ENCODE measurements at places on chromosomes 13 and 19.

GRCh38 chr13:31355001-31355400, 155.2 kb downstream of the B3GLCT start:
- no peaks in the 10 kb centered on the region for H3K4me1 ChIP-seq
- H3K27me3 ChIP-seq: no peaks in the 10 kb centered on the region
- no peak for DNase-seq
- H3K36me3 ChIP-seq: no peaks in the 10 kb centered on the region

DNA sequence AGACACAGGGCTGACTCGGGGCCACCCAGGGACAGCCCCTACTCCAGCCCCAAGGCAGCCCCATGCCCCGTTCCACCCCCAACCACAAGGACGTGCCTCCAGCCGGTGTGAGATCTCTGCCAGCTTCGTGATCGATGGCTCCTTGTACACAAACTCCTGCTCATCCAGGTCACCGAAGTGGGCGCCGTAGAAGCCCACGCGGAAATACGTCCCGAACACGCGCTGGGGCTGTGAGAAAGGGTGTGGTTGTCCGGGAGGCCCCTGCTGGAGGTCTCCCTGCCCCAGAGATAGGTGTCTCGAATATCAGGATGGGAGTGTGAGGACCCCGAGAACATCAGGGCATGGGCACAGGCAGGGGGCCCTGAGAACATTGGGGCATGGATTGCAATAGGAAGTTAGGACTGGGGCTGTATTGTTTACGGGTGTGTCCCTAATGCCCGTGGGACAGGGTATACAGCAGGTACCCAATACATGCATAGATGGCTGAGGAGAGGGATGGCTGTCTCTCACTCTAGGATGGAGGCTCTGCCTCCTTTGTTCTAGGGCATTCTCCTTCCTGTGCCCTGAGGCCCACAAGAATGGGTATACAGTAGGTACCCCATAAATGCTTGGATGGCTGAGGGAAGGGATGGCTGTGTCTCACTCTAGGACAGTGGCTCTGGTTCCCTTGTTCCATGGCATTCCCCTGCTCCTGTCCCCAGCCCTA, 5.3 kb upstream of the KANK2 start:
- peak overlapping the region; percentile 93 for H3K27ac ChIP-seq

DNA sequence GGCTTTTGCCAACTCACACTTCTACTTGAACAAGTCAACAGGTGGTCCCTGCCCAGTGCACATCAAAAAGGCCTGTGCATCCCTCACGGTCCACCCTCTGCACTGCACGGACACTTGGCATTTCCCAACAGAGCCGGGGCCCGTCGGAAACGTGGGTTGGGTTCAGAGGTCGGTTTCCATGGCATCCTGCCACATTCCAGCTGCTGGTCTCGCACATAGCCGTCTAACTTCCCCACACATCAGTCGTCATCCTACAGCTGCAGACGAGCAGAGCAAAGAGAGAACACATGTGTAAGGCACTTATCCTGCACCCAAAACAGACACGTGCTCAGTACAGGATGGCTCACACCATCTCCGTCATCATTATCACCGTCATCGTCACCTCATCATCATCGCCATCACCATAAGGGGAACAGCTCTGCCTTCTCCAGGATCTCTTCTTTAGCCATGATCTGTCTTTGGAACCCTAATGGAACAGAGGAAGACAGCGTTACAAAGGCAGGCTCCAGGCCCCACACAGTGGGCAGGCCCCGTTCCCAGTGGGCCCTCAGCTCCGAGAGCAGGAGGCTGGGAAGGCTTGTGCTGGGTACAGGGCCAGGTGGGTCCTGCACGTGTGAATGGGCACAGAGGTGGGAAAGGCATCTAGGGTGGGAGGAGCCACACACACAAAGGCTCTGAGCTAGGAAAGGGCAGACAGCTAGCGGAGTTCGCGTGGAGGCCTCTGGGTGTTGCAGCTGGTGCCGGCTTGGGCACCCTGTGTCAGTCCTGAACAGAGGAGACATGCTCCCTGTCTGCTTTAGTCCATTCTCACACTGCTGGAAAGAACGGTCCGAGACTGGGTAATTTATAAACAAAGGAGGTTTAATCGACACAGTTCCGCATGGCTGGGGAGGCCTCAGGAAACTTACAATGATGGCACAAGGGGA, 170.8 kb upstream of the SOX1 start:
- H3K36me3 ChIP-seq: no peaks in the 10 kb centered on the region
- H3K27ac ChIP-seq: no peak overlapping the region

- H3K27me3 ChIP-seq: no peaks in the 10 kb centered on the region
- H3K27ac ChIP-seq: no peak overlapping the region
- no peak overlapping the region for H3K4me3 ChIP-seq
- no peaks in the 10 kb centered on the region for H3K4me1 ChIP-seq
These were observed 279.5 kb upstream of the PCDH20 start for GRCh38 chr13:61695147-61695546.

DNA sequence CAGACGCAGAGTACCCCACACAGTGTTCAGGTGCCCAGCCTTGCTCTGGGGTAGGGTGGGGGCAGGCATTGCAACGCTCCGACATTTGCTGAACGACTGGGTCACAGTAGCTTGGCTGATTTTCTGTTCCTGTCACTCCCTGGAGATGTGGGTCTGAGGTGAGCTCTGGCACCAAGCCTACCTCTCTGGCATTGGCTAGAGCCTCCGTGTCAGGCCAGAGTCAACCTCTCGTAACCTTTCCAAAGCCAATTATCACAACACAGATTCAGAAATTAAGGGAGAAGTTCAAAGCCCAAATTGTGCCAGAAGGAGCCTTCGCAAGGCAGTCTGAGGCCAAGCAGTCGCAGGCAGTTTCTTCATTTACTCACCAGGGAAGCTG, 117.2 kb downstream of the IRS2 start:
- no peaks in the 10 kb centered on the region for H3K36me3 ChIP-seq
- DNase-seq: no peak
- H3K27me3 ChIP-seq: no peaks in the 10 kb centered on the region
- H3K4me3 ChIP-seq: no peak overlapping the region

DNA sequence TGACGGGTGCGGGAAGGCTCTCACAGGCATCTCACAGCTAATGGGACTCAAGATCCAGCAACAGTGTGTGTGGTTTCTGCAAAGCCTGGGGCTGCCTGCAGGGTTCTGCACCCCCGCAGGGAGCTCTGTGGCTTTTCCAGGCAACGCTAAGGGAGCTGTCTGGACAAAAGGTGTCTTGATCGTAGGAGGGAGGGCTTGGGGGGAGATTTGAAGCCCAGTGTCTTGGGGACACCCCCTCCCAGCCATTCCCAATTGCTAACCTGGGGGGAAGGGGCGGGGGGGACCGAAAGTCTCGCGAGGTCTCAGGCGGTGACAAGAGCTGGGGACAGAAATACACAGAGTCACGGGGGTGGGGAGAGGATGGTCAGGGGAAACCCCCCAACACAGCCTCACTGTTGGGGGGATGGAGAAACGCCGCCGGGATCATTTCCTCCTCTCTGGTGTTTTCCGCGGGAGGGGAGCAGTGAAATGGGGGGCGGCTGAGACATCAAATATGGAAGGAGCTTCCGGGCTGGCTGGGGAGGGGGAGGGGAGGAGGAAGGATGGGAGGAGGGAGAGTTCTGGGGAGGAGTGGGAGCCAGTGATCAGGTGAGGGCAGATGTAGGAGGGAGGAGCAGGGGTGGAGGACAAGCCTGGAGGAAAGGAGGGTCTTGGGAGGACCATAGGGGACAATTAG, 13.3 kb downstream of the KCNC3 start:
- H3K27me3 ChIP-seq: no peaks in the 10 kb centered on the region
- DNase-seq: no peak
- no peak overlapping the region for H3K27ac ChIP-seq
- no peaks in the 10 kb centered on the region for H3K36me3 ChIP-seq
- no peak overlapping the region for H3K4me3 ChIP-seq

GRCh38 chr13:44540761-44541434, 35.2 kb downstream of the TSC22D1 start:
- H3K27me3 ChIP-seq: no peaks in the 10 kb centered on the region
- no peaks in the 10 kb centered on the region for H3K4me1 ChIP-seq
- no peak for DNase-seq
- no peak overlapping the region for H3K27ac ChIP-seq

DNA sequence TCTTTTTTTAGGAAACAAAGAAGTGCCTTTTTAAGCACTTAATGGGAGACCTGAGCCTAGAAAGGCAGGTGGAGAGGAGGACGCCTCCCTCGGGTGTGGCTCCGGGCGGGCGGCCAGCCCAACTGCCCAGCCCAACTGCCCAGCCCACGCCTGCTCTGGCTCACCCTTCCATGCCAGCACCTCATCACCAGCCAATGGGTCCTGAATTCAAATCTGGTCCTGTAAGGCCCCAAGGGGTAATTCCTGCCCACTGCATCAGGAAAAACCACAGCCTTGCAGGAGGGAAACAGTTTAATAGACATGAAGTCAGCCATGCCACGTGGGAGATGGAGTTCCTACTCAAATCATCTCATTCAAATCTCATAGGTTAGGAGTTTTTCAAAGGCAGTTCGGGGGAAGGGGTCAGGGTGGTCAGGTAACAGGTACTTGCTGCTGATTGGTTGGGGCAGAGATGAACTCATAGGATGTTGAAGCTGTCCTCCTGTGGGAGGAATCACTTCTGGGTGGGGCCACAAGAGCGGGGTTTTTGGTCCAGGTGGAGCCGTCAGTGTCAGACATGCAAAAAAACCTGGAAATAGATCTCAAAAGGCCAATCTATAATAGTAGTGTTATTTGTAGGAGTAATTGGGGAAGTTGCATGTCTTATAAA, 64.9 kb downstream of the HSPH1 start:
- DNase-seq: no peak
- no peaks in the 10 kb centered on the region for H3K27me3 ChIP-seq
- H3K36me3 ChIP-seq: no peaks in the 10 kb centered on the region
- H3K4me3 ChIP-seq: no peak overlapping the region
- H3K4me1 ChIP-seq: no peaks in the 10 kb centered on the region
- no peak overlapping the region for H3K27ac ChIP-seq

GRCh38 chr13:58254943-58255342, 623.4 kb downstream of the PCDH17 start:
- no peaks in the 10 kb centered on the region for H3K4me1 ChIP-seq
- no peak overlapping the region for H3K27ac ChIP-seq
- H3K36me3 ChIP-seq: no peaks in the 10 kb centered on the region
- H3K4me3 ChIP-seq: no peak overlapping the region
- H3K27me3 ChIP-seq: no peaks in the 10 kb centered on the region
- DNase-seq: no peak

- no peaks in the 10 kb centered on the region for H3K36me3 ChIP-seq
- no peak for DNase-seq
- no peaks in the 10 kb centered on the region for H3K27me3 ChIP-seq
- no peak overlapping the region for H3K27ac ChIP-seq
- H3K4me3 ChIP-seq: no peak overlapping the region
- no peaks in the 10 kb centered on the region for H3K4me1 ChIP-seq
These were observed 56.2 kb upstream of the ARHGEF7 start for GRCh38 chr13:111058796-111059506.

- no peak overlapping the region for H3K4me3 ChIP-seq
- H3K36me3 ChIP-seq: no peaks in the 10 kb centered on the region
- no peak for DNase-seq
- no peaks in the 10 kb centered on the region for H3K27me3 ChIP-seq
These were observed 82.8 kb downstream of the TEX29 start for GRCh38 chr13:111403266-111403665.

- no peak overlapping the region for H3K4me3 ChIP-seq
- no peaks in the 10 kb centered on the region for H3K36me3 ChIP-seq
- H3K27ac ChIP-seq: no peak overlapping the region
- DNase-seq: no peak
- H3K4me1 ChIP-seq: peaks cover 3% of the 10 kb centered on the region
These were observed 252.5 kb downstream of the LHFPL6 start for GRCh38 chr13:39350461-39350881.

DNA sequence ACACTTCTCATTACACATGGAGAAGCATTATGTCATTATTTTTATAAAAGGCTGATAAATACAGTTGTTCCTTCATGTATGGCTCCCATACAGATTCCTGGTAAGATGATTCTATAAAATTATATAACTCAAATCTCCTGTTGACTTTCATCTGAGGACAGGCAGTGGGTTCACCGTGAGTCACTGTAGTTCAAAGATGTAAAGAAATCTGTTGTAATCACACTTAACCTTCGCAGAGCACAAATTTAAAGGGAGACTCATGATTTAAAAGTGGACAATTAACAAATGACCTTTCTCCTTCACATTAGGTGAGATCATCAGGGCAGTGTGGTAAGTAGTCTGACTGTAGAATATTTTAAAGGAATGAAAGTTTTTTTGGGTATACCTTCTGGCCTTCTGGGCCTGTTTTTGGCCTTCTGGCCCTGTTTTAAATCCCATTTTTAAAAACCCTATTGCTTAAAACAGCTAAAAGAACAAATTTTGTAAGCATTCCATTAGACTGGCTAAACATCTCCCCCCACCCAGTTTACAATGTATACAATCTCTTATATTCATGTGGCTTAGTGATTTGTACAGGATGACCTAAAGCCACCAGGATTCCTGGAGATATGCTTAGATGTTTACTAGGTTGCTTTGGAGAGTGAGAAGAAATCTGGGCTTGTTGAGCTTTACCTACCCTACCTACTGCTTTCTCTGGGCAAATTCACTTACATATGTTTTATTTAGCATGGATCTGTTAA, 171.2 kb downstream of the ITGBL1 start:
- no peaks in the 10 kb centered on the region for H3K36me3 ChIP-seq
- no peaks in the 10 kb centered on the region for H3K27me3 ChIP-seq
- H3K4me3 ChIP-seq: no peak overlapping the region

DNA sequence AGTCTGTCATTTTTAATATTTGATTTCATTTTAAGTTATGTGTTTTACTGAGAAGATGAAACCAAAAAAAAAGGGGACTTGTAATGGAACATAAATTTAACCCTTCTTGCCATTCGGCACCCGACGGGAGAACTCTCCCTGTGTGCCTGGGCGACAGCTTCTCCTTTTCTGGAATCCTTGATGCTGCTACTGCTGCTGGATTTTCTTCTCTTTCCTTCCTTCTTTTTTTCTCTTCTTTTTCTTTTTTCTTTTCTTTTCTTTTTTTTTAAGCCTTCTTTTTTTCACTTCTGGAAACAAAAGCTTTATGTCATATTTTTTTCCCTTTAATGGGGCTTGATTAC, 11.1 kb upstream of the ZNF536 start:
- H3K4me1 ChIP-seq: no peaks in the 10 kb centered on the region
- no peaks in the 10 kb centered on the region for H3K36me3 ChIP-seq
- DNase-seq: no peak
- H3K27me3 ChIP-seq: no peaks in the 10 kb centered on the region

GRCh38 chr19:6402837-6403608, 10.1 kb upstream of the GTF2F1 start:
- no peaks in the 10 kb centered on the region for H3K4me1 ChIP-seq
- H3K4me3 ChIP-seq: no peak overlapping the region

DNA sequence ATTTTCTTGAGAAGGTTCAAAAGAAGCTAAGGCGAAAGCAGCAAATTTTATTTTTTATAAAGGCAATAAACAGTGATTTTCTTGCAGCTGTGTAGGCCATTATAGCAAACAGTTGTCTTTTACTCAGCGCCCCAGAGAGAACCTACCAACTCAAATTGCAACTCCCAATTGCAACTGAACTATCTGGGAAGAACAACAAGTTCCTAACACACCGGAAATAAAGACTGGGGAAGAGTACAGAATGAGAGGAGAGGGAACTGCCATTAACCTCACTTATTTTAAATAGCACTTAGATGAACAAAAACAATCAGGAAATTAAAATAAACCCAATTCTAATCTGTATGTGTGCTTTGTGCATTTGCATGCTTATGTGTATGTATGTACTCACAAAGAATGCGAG, 171.1 kb downstream of the KCTD12 start:
- DNase-seq: no peak
- H3K36me3 ChIP-seq: no peaks in the 10 kb centered on the region
- H3K4me1 ChIP-seq: peaks cover 7% of the 10 kb centered on the region
- H3K27ac ChIP-seq: no peak overlapping the region
- H3K4me3 ChIP-seq: no peak overlapping the region
- H3K27me3 ChIP-seq: no peaks in the 10 kb centered on the region

GRCh38 chr13:61965756-61966155, 550.1 kb upstream of the PCDH20 start:
- no peak overlapping the region for H3K4me3 ChIP-seq
- no peak overlapping the region for H3K27ac ChIP-seq
- H3K27me3 ChIP-seq: no peaks in the 10 kb centered on the region
- no peak for DNase-seq
- no peaks in the 10 kb centered on the region for H3K4me1 ChIP-seq
